ENCODE measurements at places on chromosomes 7 and 10.

DNA sequence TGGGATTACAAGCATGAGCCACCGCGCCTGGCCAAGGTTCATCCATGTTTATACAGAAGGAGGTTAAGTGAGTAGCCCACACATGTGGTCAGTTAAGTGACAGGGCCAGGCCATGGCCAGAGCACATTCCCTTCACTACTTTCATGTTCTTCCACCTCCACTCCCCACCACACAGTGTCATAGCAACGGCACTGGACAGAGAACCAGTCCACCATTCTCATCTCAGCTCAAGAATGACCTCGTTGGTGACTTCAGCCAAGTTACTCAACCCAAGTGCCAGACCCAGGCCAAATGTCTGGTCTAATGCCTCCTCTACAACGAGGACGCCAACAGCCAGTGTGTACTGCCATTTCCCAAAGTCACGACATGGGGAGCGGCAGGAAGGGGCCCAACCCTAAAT, 62.4 kb downstream of the INHBA start:
- no peak for DNase-seq

GRCh38 chr10:639001-639750, 50.3 kb downstream of the DIP2C start:
- DNase-seq, result no peak

DNA sequence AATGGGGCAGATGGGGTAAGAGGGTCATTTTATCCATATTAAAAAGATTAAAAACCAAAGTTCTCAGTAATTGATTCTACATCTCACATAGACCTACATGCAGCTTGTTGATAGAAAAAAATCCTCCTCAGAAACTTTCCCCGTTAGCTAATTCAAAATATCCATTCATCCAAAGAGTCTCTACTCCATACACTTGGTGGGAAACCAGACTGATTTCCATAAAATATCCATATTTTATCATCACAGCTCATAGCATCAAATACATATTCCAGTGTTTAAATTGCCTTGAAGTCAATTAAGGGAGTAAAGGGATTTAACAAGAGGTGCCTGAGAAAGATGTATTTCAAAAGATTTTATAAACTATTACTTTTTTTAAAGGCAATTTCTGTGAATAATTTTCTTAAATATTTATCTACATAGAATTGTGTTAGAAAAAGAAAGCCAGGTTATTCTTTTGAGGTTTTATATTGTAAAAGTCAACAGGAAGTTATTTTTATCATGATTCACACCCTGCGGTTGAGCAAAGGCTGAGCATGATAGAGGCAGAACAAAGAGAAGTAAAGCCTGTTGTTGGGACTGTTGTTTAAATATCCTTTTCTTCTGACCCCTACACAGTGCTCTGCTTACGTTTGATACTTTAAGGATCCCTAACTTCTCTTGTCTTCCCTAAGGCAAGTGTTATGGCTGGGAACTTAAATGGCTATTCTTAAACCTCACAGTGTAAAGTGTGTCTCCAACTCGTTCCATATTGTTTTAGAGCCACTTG, 266.7 kb downstream of the PRKG1 start:
- DNase-seq, result no peak

DNA sequence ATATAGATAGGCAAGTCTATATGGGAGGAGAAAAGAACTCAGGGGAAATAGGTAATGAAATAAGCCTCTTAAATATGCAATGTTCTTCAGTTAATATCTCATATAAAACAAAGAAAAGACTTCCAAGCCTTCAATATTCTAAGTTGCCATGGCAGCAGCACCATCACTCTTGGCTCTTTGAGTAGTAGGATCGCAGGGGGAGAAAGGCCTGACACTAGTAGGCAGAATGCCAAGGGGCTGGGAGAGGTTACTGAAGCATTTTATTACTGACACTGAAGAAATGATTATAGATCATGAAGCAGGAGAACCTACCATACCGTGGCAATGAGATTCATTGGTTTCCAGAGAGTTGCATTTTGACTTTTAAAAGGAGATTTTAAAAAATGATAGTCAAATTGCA, 193.9 kb downstream of the NXPH1 start:
- DNase-seq, result no peak

DNA sequence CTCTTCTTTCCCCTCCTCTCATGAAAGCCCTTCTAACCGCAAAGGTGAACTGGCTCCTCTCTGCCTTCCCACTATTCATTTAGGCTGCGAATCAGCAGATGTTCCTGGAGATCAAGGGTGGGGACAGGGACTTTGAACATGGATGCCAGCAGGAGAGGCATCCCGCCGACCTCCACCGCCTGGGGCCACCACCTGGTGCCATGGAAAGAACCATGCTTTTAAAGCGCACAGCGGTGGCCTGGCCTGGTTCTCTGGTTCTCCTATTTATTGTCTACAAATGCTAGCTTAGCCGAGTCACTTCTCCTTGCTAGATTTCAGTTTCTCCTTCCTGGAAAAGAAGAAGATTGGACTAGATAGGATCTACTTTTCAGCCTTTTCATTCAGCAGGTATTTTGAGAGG, 43.2 kb upstream of the KCNMA1 start:
- no peak for DNase-seq

DNA sequence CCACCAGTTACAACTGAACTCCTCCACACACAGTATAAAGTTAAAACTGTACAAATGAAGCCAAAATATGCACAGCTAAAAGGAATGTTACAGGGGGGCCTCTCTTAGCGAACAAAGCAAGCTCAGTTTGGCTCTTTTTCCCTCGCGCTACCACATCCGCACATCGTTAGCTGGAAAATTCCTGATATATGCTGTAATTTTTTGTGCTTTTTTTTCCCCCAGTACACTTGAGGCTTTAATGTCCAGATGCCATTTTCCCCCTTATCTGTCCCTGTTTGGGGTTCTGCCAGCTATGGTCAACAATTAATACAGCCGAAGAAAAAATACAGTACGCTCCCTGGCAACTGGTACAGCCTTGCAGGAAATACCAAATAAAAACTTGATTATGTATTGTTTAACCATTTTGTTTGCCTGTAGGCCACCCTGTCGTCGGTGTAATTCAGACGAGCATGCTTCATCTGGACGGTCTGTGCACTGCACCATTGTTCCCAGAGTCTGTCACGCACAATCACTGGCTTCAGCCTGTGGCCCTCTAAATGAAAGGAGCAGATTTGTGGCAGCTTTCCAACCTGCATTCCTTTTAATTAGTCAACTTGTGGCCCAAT, 108.1 kb upstream of the FAM133B start:
- DNase-seq, result no peak

DNA sequence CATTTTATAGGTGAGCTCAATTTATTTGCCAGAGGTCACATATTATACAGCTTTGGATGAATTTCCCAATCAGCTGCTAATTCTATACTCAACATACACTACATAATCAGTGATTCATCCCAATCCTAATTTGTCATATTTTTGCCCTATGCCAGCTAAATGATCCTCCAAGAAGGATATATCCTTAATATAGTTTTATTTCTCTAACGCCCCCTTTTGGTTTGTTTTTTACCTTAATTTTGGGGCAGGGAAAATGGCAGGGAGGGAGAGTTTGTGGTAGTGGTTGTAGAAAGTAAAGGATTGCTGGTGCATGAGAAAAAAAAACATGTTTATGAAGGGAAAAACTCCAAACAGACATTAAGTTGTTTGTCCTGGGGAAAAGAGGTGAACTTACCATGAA, 31.9 kb downstream of the WASL start:
- no peak for DNase-seq

DNA sequence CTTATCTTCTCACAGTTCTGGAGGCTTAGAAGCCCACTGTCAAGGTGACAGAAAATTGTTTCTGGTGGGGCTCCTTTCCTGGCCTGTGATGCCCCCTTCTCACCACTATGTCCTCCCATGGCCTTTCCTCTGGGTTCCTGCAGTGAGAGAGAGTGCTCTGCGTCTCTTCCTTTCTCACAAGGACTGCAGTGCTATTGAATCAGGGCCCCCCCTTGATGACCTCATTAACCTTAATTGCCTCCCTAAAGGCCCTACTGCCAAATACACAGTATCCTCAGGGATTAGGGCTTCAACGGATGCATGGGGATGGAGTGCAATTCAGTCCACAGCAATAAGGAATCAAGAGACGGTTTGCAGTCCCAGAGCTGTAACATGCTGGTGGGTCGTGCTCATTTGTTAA, 82.0 kb upstream of the GRB10 start:
- no peak for DNase-seq

- no peak for DNase-seq
Observed at GRCh38 chr7:114936471-114936870, 14.6 kb downstream of the MDFIC start.

GRCh38 chr10:43202657-43203447, 64.0 kb downstream of the RASGEF1A start:
- no peak for DNase-seq

DNA sequence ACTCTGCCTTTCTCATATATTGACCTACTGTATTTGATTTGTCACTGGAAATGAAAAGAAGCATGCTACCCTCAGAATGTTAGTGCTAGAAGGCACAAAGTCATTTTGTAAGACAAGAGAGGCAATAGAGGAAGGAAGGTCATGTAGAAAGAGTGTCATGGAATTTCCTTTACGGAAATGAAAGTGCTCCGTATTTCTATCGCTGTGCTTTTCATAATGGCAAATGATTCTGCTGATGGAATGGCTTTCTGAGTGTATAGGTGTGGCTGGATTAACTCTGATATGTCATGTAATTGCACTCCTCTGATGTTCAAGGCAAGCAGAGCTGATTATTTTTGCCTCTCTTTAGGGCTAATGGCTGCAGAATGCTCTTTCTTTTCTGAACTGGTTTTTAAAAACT, 15.5 kb upstream of the STEAP4 start:
- no peak for DNase-seq

Data from stimulated activated CD4-positive, alpha-beta T cell treated with anti-CD3 and anti-CD28 coated beads, Interleukin-12 subunit alpha, Interleukin-12 subunit beta, amount 100 ng/mL, for 48 hours (primary cell).